ENCODE measurements at places on chromosomes 11 and 22.

DNA sequence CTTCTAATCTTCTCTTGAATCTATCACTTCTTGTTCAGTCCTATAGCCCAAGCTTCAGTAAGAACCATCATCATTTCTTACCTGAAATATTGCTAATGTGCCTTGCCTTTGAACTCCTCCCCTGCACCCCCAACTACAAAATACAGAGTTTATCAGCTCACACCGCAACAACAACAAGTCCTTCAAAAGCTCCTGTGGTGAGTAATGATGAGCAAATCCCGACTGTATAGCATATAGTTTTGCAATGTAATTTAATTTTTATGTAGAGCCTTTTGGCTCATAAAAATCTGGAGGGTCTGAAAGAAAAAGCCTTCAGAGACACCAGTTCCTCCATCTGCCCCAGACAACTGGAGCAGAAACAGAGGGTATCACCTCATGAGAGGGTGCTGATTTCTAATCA, 124.7 kb downstream of the ARHGAP32 start:
- DNase-seq: no peak

DNA sequence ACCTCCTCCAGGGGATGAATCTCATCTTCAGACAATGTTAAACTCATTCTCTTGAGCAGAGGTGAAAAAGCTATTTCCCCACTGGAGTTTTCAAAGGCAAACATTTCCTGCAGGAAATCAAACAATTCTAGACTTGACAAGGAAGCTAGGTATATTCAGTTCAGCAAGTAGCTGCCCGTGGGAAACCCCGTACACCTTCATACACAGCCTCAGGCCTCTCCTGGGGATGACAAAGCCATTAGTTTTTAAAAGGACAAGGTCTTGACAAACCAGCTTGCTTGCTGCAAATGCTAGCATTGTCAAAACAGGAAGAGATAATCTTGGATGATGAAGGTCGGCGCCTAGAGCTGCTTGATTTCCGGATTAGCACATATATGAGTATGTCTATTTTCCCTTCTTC, 1630.8 kb upstream of the TENM4 start:
- no peak for DNase-seq

GRCh38 chr11:107928767-107929507, 689 bp downstream of the RAB39A start:
- peak; percentile 64 for DNase-seq

GRCh38 chr11:115498354-115498753, 5.9 kb downstream of the CADM1 start:
- DNase-seq: no peak

DNA sequence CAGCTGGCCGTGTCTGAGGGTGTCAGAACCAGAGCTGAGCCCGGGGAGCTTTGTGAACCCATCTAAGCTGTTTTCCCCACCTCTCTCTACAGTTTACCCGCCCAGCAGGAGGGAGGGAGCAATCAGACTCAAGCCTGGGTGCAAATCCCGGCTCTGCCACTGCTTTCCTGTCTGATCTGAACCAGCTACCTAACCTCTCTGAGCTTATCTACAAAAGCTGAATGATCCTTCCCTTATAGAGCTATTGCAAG, 252 bp downstream of the APOL2 start:
- DNase-seq: no peak

GRCh38 chr11:22559416-22559815, 66.2 kb downstream of the FANCF start:
- no peak for DNase-seq

GRCh38 chr22:45552580-45553350, 50.1 kb downstream of the FBLN1 start:
- DNase-seq: no peak

DNA sequence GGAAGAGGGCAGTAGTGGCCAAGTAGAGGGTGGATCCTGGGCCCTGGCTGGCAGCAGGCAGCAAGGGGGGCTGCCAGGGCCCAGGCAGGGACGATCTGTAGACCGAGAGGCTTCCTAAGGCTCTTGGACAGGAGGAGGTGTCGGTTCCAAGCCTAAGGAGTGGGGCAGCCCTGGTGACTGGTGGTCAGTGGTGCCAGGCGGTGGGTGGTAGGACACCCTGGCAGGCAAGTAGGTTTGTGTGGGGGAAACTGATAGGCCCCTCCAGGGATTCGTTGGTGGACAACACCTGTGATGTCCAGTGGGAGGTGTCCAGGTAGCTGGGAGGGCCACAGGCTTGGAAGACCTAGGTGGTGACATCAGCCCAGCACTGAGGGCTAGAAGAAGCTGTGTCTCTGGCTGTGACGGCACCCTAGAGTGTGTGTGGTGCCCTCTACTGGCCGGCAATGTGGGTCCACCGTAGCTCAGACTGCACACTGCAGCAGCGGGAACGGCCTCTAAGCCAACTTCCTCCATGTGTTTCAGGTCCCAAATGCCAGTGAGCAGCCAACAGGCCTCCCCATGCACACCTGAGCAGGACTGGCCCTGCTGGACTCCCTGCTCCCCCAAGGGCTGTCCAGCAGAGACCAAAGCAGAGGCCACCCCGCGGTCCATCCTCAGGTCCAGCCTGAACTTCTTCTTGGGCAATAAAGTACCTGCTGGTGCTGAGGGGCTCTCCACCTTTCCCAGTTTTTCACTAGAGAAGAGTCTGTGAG, 9.4 kb upstream of the SAMM50 start:
- peak; percentile 78 for DNase-seq

GRCh38 chr11:117391181-117391580, 63.5 kb downstream of the CEP164 start:
- no peak for DNase-seq

Data from BE2C (cell line).